ENCODE measurements at places on chromosomes 3 and 15.

DNA sequence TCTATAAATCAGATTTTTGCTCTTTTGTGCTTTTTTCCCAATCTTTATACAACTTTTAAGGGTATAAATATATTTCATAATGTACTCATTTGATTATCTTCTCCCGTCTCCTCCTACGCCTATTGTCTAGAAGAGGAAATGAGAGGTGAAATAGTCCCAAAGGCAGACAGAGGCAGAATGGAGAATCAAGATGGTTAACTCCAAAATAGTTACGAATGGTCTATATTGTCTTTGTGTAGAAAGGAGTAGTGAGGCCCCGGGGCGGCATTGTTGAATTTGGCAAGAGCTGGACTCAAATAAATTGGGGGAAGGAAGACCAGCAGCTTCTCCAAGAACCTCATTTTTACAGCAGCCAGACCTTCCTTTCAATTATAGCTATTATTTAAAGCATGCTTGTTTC is 23.9 kb downstream of the ITPR1 start:
- no peak for DNase-seq

DNA sequence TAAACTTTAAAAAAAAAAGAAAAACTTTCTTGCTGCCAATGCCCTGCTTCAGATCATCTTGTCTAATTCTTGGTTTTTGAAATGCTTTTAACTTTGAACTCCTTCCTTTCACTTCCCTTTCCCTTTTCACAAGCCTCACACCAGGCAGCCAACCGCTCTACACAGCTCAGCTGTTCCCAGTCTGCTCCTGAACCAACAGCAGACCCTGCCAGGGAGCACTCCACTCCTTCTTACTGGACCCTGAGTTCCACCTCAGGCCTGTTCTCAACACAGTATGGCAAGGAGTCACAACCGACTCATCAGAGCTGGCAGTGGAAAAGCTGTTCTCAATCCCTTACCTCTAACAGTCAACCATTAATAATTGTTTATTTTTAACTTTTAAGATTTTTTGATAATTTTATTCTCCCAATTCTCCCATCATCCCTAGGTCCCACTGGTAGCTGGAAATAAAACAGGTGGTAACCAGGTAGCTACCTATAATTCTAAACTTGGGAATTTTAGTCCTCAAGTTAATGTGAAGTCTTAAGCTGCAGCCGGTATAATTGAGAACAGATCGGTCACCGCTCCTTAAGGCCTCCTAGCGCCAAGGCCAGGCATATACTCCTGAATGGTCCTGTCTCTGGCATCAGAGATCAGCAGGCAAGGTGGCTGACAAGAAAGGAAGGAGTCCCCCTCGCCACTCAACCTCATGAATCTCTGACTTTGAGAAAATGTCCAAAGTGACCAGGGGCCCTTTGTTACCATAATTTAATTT is 43.9 kb downstream of the BOC start:
- DNase-seq = no peak

DNA sequence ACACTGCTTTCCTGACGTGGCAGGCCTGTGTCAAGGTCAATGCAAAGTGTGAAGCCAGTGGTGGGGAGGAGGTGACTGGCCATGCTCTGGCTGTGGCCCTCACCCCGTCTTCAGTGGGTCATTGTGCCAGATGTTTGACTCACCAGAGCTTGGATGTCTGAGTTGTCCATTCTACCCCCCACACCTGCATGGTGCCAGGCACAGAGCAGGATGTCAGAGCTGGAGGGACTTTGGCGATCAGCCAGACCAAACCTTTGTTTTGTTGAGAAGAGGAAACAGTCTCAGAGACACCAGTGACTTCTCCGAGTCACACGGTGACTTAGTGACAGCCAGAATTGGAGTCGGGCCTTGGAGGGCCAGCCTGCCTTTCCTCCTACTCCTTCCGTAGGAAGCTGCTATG is 49.5 kb downstream of the SMAD6 start:
- DNase-seq = no peak

DNA sequence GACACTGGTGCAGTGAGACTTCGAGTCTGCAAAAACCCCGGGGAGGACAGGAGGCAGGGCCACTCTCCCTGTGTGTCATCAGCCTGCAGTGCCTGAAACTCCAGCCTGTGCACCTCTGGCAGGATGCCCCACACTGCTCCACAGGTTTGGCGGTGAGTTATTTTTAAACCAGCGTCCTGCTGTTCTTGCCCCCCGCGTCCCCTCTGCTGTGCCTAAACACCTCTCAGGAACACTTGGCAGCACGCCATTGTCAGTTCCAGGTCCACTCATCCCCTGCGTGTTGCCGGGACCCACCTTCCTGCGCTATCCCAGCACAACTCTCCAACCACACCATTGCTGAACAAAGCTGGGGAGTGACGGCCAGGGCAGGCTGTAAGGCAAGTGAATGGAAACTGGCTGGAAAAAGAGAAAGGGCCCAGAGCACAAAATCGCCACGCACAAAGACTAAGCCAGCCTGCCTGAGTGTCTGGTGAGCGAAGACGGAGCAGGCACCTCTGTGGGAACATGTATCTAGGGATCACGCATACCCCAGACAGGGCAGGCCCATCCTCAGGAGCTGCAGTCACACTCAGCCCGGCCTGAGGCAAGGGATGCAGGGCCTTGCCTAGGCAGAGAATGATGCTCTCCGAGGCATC is 3.1 kb upstream of the PLA2G4F start:
- DNase-seq = no peak

DNA sequence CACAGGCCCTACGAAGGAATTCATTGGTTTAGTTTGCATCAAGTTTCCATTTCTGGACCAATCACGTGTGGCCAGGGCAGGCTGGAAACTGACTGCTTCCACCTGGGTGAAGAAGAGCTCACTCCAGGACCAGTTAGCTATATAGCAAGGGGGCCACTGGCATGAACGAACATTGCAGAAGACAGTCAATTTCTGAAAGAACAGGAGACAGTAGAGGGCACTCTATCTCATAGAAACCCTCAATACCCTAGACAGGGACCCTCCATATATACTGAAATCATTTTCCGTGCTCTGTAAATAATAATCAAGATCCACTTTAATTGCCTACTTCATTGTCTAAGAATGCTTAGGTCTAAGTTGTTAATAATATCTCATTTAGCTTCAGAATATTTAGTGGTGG is 215.6 kb downstream of the CADPS start:
- no peak for DNase-seq

DNA sequence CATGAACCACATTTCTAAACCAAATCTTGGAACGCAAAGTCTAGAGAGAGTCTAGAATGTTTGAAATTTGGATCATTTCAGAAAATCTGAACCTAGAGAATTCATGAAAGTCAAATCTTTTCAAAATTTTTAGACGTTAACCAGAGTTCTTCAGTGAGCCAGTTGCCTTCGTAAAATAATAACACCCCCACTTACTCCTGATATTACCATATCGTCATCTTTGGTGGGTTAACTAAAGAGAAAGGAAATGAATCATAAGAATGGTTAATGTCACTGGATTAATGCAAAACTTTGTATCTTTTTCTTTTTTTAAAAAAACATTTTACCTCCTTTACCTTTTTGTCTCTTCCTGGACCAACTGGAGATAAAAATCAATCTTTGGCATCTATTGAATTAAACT is 1.2 kb upstream of the ZBED2 start:
- no peak for DNase-seq

GRCh38 chr3:52456800-52457183 is 1.4 kb downstream of the NISCH start:
- DNase-seq = no peak

- DNase-seq = no peak
Measured at GRCh38 chr3:7752005-7752404, 749.6 kb upstream of the LMCD1 start.

GRCh38 chr15:90205050-90205848 is 4.1 kb downstream of the SEMA4B start:
- DNase-seq = no peak
